ENCODE measurements at places on chromosomes 11 and 22.
A peak's percentile ranks its signal among the peaks of the same experiment; 100 is the strongest.

- no peak for DNase-seq
Measured at GRCh38 chr11:35558513-35558912, 33.1 kb upstream of the PAMR1 start.

DNA sequence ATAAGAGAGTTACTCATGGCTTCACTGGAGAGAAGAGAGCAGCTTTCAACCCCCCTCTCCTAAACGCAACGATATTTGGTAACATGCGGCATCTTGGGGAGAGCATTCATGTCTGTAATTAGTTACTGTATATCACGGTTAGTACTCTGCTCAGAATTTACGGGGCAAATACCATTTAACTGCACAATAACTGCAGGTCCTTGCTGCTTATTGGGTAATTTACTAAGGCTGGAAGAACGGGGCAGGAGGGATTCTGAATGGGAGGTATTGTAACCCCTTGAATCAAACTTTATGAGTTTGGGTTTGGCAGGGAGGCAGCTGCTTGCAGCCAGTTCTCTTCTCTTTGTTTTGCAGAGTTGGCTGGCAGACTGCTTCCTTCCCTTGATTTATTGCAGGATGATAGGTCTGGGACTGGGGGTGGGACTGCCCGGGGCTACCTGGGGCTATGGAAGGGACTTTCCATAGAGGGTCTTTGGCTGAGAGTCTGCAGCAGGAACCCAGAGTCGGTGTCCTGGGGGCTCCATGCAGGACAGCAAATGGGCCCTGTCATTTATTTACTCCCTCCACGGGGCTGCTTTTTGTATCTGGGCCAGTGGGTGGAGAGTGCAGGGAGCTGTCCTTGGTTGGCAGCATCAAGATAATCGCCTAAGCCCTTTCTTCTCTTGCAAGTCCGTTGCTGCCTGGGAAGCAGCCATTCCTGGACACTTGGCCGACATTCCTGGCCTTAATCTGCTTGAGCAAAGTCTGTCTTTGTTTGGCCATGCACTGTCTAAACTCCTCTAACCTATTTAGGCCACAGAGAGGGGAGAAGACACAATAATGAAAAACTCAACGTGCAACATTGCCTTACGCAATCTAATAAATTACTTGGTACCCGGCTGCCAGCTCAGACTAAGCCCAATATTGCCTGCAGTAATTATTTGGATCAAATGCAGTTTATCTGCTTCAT lies 188.9 kb downstream of the ST3GAL4 start:
- DNase-seq = no peak

DNA sequence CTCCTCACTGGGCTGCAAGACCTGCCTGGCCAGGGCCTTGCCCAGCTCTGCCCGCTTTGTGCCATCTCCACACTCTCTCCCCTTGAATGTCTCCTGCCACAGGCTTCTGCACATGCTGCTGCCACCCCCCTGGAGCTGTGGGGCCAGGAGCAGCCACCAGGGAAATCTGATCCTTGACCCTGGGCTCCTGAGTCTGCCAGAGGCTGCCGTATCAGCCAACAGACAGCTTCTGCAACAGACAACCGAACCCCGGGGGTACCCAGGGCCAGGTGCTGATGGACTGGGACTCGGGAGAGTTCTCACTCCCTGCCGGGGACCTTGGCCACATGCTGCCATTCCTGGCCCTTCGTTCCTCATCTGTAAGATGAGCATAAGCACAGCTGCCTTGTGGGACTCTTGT lies 3.3 kb upstream of the PPARA start:
- no peak for DNase-seq

DNA sequence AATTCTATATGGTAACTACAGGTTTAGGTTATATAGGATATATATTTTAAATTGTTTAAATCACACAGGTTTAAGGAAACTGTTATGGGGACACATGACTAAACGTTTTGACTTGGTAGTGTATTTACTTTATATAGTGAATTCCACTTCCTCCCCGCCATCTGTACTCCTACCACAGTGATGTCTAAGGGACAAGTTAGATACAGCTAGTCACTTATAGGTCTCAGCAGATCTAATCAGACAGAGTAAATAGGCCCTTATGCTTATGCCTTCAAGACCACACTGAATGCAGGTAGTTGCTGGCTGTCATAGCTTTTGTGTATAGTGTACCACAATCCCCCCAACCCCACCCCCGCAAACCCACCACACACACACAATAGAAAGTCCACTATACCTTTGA lies 8.2 kb downstream of the SESN3 start:
- DNase-seq = no peak

DNA sequence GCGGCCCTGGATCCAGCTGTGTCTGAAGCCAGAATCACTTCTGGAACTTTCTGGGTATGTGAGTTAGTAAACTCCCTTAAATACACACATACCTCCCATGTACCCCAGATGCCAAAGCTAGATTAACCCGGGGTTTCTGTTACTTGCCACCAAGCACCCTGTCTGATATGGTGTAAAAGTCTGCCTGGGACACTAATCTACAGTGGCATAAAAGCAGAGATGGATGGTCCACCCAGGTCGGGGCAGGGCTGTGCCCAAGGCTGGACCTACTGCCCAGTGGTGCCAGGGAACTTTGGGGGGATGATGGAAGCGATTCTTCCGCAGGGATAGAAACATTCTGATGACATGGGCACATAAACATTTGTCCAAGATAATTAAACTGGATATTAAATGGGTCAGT lies 12.7 kb downstream of the MRGPRF start:
- no peak for DNase-seq

GRCh38 chr11:102793677-102794290 lies 4.2 kb downstream of the MMP1 start:
- no peak for DNase-seq

DNA sequence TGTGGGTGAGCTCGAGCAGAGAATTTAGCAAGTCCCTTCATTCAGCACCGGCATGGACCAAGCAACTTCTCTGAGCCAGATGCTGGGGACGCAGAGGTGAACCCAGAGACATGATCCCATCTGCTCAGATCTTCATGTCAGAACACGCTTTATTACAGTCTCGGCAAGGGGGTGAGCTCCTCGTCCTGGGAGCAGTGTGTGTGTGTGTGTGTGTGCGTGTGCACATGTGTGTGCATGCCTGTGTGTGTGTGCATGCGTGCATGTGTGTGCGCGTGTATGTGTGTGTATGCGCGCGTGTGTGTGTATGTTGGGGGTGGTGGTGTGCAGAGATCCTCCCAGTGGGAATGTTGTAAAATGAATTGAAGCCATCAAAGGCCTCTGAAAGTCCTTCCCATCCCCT lies 9.8 kb downstream of the MIAT start:
- DNase-seq = no peak

DNA sequence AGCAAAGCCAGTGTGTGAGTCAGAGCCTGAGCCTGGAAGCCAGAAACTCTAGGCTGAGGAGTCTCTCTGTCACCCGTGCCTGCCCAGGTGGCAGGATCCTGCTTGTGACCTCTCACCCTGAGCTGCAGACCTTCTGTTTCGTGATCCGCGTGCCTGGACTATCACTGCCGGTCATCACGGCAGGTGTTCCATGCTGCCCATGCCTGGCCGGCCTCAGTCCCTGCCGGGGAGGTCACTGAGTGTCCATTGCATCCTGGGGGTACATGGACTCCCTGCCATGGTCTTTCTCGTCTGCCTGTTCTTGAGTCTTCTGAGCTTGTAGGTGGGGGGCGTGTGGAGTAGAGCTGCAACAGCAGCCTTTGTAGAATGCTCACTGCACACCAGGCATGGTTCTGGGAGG lies 1032.4 kb downstream of the TBC1D22A start:
- DNase-seq = no peak

GRCh38 chr11:124751741-124752470 lies at the start of gene VSIG2:
Gene VSIG2, minus strand, starts transcription at chr11:124752255. Its CDS starts 118 bp downstream, at chr11:124752137.
- DNase-seq = no peak

GRCh38 chr11:3662856-3663255 lies 8.3 kb downstream of the CHRNA10 start:
- no peak for DNase-seq

GRCh38 chr11:126109941-126110731 lies 47.5 kb upstream of the CDON start:
- DNase-seq = peak; percentile 8

GRCh38 chr11:104572279-104572678 lies 326.0 kb downstream of the CASP12 start:
- DNase-seq = no peak

GRCh38 chr11:2989006-2989405 lies 3.1 kb downstream of the NAP1L4 start:
- DNase-seq = no peak

GRCh38 chr11:83025267-83025704 lies 46.4 kb downstream of the RAB30 start:
- DNase-seq = no peak

DNA sequence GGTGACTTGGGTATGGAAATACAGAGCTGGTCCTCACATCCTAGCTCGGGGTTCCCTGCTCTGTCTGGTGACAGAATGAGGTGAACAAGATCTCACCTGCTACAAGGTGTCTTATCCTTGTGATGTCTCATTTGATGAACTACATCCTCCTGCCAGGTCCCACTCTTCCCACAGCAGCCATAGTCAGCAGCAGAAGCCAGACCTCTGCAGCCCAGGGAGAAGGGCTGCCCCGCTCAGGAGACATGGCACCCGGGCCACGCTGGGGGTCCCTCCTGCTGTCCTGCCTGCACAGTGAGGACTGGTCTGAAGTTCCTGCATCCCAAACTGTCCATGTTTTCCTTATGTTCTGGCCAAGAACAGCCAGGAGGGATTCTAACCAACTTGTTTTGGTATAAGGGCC lies 414.1 kb downstream of the CTTN start:
- DNase-seq = no peak

DNA sequence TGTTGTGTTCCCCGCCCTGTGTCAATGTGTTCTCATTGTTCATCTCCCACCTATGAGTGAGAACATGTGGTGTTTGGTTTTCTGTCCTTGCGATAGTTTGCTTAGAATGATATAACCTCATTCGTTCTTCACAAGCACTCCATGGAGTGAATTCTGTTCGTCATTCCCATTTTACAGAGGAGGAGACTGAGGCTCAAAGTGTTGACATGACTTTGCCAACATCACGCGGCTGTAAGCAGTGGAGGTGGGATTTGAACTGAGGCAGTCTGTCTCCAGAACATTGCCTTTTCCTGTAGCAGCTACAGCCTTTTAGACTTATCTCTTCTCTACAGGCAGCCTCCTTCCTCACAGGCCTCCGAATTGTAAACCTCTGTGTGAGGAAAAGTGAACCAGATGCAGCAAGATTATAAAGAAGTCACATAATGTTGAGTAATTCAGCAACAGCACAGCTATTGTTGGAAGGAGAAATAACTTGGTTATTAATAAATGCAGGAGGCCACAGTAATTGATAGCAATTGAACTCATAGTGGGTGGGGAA lies 74.6 kb downstream of the MYO18B start:
- no peak for DNase-seq

GRCh38 chr22:16831257-16831656 lies 6.0 kb upstream of the XKR3 start:
- no peak for DNase-seq

GRCh38 chr11:6572215-6572614 lies 31.2 kb downstream of the RRP8 start:
- no peak for DNase-seq

DNA sequence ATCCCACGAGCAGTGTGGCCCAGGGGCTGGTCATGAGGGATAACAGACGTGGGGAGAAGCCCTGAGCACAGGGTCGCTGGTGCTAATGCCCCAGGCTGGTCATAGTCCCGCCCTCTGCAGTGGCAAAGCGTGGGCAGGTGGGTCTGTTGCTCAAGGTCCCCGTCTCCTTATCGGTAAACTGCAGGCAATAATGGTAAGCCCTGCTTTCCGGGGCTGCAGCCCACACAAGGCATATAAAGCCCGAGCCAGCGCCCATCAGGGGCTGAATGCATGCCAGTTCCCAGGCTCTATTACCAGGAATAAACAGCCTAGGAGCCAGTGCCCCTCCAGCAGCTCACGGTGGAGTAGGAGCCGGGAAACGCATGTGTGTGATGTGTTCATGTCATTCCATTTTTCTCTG lies 261.0 kb downstream of the BRD1 start:
- no peak for DNase-seq

GRCh38 chr11:41522391-41522790 lies 62.9 kb upstream of the LRRC4C start:
- no peak for DNase-seq

GRCh38 chr11:20611892-20612291 lies 12.5 kb downstream of the SLC6A5 start:
- DNase-seq = no peak

- DNase-seq = no peak
Measured at GRCh38 chr22:24516301-24516737, 21.2 kb downstream of the UPB1 start.

DNA sequence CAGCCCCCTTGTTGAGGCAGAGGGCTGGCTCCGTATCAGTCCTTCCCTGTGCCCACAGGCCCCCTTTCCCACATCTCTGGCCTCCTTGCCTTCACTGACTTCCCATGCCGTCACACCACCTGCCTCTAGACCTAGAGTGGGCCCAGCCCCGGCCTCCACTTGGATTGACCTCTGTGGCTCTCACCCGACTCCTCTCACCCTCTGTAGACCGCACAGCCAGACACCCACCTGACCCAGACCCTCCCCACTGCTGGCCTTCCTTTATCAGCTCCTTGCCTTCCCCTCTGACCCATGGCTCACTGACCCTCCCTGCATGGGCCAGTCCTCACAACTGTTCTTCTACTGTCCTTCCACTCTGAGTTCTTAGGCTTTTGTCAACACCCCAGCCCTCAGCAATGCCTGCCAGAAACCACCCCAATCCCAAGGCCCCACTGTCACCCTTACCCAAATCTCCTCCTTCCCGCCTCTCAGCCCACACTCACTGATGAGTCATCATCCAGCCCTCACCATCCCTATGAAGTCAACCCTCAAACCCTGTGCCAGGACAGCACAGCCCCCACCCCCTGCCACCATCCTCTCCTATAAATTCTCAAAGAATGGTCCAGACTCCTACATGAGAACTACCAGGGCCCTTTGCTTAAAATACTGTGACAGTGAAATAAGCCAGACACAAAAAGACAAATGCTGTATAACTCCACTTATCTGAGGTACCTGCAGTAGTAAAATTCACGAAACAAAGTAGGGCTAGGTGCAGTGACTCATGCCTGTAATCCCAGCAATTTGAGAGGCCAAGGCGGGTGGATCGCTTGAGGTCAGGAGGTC lies 53.4 kb downstream of the SCGB1A1 start:
- no peak for DNase-seq

DNA sequence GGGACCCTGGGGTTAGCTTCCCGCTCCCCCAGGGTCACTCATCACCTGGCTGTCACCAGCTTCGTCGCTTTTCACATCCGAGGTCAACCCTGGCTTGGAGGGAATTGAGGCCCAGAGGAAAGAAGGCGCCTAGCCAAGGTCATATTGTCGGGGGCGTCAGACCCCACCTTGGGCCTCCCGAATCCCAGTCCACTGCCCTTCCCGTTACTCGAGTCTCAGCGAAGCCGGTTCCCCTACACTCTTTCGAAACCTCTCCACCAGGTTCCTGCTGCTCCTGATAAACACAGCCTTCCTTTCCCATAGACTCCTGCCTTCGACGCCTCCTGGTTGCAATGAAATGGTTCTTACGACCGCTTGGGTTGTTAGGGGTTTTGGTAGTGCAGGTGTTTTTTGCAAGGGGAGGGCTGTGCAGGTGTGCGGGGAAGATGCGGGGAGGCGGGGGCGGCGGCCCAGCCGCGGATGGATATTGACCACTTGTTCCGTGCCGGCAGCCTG lies 642 bp downstream of the NAA40 start:
- no peak for DNase-seq

GRCh38 chr11:45856044-45856468 lies 8.8 kb downstream of the CRY2 start:
- no peak for DNase-seq

Measured in activated naive CD4-positive, alpha-beta T cell treated with anti-CD3 and anti-CD28 coated beads for 36 hours (primary cell).